Stimulated activated CD4-positive, alpha-beta T cell treated with anti-CD3 and anti-CD28 coated beads, Interleukin-4, amount 100 ng/mL, for 4 hours (primary cell): ENCODE measurements at places on chromosomes 3 and 15.

GRCh38 chr15:89419370-89419984 is 76.9 kb downstream of the RHCG start:
- DNase-seq: peak; percentile 38

DNA sequence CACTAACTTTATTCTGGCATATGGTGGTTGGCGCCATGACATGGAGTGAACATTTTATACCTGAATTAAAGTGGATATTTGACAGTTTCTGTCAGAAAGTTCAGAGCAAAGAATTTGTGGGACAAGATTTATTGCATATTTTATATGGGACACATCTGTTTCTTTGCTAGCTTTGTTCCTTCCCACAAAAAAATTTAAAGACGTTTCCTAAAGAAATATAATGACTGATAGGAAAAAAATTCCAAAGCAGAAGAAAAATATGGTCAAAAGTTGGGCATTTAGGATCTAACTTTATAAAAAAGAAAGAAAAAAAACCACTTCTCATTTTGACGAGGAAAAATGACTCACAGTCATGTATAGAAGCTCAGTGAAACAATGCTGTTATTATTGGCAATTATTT is 101.6 kb downstream of the GREM1 start:
- no peak for DNase-seq

DNA sequence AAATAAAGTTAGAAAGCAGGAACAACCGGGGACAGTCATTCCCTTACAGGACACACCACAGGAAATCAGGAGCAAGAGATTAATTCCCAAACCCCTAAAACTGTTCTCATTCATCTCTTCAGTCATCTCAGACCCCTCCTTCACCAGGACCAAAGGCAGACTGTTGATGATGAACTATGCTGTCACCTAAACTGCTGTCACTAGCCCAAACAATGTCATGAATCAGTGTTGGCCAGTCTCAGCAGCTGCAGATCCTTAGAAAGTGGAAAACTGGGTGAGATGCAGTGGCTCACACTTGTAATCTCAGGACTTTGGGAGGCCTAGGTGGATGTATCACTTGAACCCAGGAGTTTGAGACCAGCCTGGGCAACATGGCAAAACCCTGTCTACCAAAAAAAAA is 909.6 kb downstream of the ROBO1 start:
- DNase-seq: no peak

DNA sequence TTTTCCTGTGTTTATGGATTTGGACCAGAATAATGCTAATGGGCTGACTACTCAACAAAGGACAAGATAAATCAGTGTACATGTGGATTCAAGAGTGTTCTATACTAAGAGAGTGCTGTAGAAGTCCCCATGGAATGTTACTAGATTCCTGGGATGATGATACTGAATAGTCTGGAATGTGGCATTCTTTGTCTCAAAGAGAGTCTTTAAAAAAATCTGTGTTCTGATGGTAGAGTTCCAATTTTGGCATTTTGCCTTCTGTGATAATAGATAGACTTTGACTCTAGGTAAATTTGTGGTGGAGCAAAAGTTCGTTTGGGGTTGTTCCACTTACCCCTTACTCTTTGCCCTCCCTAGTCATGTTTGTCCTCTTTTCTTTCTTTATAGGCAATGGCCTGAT is 43.7 kb downstream of the NMD3 start:
- no peak for DNase-seq

DNA sequence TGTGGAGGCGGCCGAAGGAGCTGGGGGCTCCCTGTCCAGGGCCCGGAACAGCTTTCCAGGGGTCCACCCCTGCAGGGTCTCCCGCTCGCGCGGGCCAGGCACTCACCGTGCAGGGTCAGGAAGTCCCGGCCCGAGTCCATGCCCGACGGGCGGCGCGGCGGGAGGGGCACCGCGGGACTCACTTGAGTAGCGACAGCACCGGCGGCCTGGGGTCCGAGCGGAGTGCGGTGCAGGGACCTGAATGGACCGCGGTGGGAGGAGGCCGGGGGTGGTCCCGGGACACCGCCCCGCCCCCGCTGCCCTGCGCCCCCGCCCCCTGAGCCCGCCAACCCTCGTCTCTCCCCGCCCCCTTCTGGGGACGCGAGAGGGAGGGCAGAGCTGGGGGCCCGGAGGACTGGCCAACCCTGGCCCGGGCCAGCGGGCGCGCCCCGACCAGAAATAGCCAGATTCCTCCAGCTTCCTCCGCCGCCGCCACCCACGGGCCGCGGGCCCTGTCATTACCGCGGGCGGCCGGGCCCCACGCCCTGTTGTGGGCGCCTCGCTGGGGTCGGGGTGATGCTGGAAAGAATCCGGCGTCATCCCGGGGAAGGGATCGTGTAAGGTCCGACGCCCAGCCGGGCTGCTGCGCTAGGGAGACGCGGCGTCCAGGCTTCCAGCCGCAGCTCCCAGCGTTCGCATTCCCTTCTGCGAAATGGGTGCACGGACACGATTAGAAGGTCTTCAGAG is at the start of gene PLCD1:
TSS of gene PLCD1 (minus strand) at position 243 of the 726 bp plus-strand sequence. CDS start at position 140, 103 bp downstream.
- DNase-seq: peak; percentile 16

DNA sequence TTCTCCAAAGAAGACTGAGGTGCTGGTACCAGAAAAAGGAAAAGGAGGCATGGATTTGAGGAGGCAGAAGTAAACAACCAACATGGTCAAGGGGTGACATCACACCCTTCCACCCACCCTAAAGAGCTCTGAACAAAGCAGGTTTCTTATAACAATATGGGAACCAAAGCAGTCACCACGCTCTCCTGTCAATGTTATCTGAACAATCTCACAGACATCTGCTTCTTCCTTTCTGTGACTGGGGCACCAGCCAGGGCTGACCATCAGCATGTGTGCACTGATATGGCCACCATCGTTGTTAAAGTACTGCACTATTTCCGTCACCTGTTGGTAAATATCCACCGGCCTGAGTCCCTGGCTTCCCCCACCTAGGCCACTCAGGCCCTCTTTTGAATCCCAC is 252.9 kb downstream of the SHQ1 start:
- no peak for DNase-seq

DNA sequence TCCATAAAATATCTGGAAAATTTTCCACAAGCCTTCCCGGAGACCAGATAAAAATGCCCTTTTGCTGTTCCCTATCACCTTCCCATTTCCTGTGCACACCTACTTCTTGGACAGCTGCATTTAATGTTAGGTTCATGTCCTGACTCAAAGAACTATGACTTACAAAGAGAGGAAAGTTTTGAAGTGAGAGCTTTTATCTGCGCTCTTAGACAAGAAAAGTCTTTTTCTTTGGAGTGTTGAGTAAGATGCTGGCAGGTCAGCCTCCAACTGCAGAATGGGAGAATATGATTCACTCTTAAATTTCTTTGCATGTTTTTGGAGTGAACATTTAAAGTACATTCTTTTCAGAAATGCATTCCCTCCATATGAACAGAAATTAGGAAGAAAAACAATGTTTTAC is 147.3 kb upstream of the DPH6 start:
- DNase-seq: no peak

- DNase-seq: no peak
These were observed 62.9 kb upstream of the PTX3 start for GRCh38 chr3:157373783-157374182.

DNA sequence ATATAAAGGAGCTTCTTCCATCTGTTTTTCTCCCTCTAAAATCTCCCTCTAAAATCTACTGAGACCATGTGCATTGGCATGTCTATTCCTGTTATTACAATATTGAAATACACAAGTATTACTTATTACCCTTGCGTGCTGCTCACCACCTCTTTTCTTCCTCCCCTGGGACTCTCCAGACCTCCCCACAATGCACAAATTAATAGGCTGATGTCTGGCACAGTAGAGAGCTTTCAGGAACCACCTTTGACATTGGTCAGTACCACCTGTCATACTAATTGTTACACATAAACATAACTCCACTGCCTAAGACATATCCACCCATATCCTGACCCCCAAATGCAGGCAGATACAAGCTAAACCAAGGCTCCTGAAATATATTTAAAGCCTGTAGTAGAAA is 722.6 kb downstream of the FHIT start:
- DNase-seq: no peak

GRCh38 chr15:74754593-74755215 is 6.1 kb downstream of the CYP1A2 start:
- DNase-seq: no peak

GRCh38 chr3:47836986-47837385 is 34.0 kb downstream of the DHX30 start:
- DNase-seq: no peak

DNA sequence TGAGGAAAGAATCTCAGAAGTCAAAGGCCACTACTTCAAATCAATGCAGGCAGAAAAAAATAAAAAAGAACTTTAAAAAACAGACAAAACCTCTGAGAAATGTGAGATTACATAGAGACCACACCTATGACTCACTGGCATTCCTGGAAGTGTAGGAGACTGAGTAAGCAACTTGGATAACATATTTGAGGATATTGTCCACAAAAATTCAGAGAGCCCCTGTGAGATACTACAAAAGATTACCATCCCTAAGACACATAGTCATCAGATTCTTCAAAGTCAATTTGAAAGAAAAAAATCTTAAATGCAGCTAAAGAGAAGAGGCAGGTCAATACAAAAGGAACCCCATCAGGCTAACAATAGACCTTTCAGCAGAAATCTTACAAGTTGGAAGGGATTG is 887.3 kb downstream of the NTRK3 start:
- DNase-seq: no peak
